ENCODE measurements at places on chromosomes 16 and 17. TPM values are rescaled to one million over a fixed set of nuclear protein-coding genes. Genes with fewer than 3 reads are reported as not detected.

- no peak for DNase-seq
Measured at GRCh38 chr17:66649818-66650543, 184.9 kb upstream of the CACNG5 start.

Gene CTRB1
- polyA plus RNA-seq: 0.13 TPM

Gene CD7
- 0.17 TPM for polyA plus RNA-seq

- DNase-seq: no peak
Measured at GRCh38 chr17:73639322-73639721, 4.9 kb downstream of the SDK2 start.

Gene RECQL5
- 37.0 TPM for polyA plus RNA-seq

DNA sequence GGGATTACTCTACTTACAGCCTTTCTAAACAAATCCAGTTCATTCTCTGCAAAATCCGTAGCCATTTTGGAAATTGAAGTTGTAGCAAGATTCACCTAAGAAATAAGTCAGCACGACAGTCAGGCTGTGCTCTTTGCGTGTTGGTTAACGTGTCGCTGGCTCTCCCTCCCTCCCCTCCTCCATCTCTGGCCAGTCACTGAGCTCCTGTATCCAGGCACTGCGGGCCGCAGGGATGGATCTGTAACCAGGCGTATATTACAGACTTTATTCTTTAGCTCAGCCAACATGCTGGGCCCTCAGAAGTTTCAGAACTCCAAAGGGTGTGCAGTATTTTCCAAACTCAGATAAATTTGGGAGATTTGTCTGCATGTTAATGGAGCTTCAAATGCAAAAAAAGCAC lies 30.8 kb downstream of the KDM8 start:
- no peak for DNase-seq

DNA sequence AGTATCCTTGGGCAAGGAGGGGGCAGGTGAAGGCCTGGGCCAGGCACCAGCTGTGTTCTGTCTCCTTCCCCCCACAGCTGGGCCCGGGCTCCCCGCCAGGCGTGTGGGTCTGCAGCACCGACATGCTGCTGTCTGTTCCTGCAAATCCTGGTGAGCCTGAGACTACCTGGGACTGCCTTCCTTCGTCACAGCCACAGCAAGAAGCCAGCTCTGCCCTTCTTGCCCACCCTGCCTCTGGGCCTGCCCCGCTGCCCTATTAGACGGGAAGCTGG lies 12.3 kb downstream of the FCSK start:
- DNase-seq: no peak

GRCh38 chr16:57141822-57142631 lies 43.8 kb downstream of the PSME3IP1 start:
- DNase-seq: no peak

All from left renal cortex interstitium (tissue), 4 donors.